ENCODE measurements at places on chromosomes 13 and 19.
A peak's percentile ranks its signal among the peaks of the same experiment; 100 is the strongest.

- DNase-seq: no peak
Observed at GRCh38 chr19:45440873-45441654, 17.3 kb upstream of the ERCC1 start.

- no peak for DNase-seq
Observed at GRCh38 chr13:48158290-48158689, 63.4 kb upstream of the MED4 start.

GRCh38 chr13:89287381-89287780, 1616.2 kb downstream of the SLITRK5 start:
- no peak for DNase-seq

DNA sequence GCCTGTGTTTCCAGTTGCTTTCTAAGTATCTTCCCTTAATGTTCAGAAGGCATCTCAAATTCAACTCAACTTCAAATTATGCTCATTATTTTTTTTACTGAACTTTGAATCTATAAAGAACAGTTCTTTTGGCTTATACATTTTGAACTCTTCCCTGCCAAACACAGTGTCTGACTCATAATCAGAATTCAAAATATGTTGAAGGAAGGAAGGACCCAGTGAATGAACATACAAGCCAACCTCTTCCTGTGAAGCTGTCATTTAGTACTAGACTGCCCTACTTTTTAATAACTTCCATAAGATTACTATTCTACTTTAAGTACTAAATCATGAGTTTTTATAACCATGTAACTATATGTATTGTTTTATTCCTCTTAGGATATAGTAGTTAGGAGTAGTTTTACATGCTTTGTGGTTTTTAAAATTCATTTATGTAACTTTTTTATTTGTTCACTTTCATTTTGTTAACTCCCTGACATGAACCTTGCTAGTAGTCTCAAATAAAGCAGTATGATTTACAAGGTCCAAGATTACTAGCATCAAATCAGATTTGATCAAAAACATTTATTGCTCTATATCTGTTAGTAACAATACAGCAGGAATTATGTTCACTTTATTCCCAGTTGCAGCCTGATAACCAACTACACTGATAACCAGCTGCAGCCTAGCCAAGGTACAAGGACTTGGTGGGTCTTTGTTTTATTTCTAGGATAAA, 6.4 kb downstream of the NUDT15 start:
- no peak for DNase-seq

- DNase-seq: no peak
Observed at GRCh38 chr19:35942235-35942634, 6.1 kb downstream of the LRFN3 start.

- no peak for DNase-seq
Observed at GRCh38 chr19:46955813-46956371, 63.7 kb upstream of the NPAS1 start.

DNA sequence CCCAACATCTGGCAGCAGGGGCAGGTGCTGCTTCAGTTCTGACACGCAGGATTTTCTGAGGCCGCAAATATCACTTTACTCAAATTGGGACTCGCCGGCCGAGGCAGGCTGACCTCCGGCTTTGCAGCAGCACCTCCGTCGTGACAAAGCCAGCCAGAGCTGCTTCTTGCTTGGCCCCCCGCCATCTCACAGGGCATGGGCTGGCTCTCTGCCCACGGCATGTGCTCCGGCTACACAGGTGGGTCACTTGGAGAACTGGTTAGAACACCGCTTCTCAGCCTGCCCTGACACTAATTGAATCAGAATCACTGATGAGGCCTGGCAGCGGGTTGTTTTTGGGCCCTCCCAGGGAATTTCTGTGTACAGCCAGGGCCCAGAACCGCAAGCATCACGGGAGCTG, 112.3 kb downstream of the SLC7A1 start:
- DNase-seq: peak; percentile 15

- no peak for DNase-seq
Observed at GRCh38 chr13:90594681-90595080, 752.8 kb upstream of the MIR17HG start.

GRCh38 chr13:86554066-86554465, 754.8 kb upstream of the SLITRK6 start:
- DNase-seq: no peak

GRCh38 chr19:1104311-1105007, 665 bp downstream of the GPX4 start:
- DNase-seq: no peak

DNA sequence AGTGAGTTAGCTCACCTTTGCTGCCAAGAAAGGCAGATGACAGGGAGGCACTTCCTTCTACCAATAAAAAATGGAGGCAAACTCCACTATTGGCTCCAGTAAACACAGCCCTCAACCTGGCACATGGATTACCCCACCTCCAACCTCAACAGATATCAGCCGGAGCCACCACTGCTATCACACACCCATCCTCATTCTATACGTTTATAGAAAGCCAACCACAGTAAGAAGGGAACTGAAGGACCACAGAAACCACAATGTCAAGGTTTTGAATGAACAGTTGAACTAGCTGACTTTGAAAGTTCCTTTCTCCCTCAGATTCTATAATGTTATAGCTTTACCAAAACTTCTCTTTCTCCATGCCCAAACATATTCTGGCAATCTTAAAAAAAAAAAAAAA, 526.2 kb downstream of the UQCRFS1 start:
- DNase-seq: no peak

DNA sequence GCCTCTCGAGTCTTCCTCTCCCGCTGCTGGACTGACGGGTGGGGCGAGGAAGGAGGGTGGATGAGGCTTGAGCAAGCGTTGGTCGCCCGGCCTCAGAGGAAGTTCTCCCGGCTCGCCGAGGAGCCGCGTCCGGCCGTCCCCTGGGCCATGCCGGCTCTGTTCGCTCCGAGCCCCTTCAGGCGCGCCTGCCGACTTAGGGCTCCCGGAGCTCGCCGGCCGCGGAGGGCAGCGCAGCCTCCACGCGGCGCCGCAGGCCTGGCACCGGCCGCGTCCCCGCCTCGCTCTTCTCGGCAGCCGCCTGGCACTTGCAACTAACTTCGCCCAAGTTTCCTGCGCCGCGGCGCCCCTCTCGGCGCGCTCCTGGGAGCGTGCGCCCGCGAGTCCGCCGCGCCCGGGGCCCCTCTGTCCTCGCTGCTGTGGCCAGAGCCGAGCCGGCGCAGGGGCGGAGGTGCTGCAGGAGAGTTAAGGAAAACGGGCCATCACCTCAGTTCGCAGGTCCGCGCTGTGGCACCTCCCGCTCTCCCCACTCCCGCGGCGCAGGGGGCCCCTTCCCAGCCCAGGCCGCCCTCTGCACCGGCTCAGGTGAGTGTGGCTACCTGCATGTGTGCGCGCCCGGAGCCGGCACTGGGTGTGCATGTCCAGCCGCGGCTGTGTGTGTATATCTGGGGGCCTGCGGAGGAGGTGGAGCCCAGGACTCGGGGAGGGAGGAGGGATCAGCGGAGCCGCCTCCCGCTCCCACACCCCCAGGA, 641 bp upstream of the SOX21 start:
- DNase-seq: no peak

DNA sequence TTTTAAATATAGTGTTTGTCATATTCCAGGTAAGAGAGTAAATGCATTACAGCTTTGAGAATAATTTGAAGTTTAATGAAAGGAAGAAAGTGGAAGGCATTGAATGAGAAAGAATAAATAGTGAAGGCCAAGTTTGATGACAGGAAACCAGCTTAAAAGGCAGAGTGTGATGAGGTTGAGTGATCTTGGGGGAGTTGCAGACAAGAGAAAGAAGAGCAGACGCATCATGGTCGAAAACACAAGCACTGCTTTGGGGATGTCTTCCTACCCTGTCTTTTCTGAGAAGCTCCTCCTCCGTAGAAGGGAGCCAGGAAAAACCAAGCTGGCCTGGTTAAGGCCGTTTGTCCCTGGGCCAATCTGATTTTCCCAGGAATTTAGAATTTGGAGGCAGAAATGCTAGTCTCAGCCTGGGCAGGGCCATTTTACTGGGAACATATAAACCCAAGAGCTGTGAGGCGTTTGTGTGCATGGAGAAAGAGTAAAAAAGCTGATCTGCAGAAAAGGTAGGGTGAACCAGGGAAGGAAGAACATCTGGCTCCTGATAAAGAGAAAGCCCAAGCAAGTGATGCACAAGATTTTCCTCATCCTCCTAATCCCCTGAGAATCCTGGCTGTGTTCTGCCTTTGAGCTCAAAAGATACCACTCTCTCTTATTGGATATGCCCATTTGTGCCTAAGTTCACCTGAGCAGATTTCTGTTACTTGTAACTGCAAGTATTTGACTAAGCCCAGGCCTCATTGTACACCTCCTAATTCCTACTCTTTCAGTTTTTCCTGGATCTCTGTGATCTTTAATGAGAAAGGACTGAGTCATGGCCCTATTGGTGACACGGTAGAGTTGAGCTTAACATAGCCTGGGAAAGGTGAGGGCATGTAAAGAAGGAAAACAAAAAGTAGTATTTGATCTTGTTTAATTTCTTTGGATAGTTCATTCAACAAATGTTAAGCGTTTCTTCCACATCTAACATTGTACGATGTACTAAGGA, 80.0 kb downstream of the WDFY2 start:
- DNase-seq: no peak

GRCh38 chr13:98842070-98842469, 89.6 kb upstream of the SLC15A1 start:
- DNase-seq: no peak

- no peak for DNase-seq
Observed at GRCh38 chr19:33492090-33492489, 29.5 kb downstream of the PEPD start.

DNA sequence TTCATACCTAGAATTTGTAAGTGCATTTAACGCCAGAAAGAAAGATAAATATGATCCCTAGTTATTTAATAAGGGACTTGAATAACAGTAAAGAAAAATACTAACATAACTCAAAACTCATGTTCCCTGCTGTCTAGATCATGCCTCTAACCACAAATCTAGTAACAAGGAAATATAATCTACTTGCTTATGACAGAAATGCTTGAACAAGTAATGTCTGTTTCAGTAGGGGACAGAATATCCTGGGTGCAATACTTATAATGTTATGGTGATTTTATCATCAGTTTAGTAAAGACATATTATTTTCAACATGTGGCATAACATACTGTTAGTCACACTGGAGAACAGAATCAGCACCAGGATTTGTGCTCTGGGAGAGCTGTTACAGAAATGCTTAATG, 861.9 kb upstream of the SLITRK1 start:
- DNase-seq: no peak
